CMK (cell line): ENCODE measurements at places on chromosomes 11 and 22.

DNA sequence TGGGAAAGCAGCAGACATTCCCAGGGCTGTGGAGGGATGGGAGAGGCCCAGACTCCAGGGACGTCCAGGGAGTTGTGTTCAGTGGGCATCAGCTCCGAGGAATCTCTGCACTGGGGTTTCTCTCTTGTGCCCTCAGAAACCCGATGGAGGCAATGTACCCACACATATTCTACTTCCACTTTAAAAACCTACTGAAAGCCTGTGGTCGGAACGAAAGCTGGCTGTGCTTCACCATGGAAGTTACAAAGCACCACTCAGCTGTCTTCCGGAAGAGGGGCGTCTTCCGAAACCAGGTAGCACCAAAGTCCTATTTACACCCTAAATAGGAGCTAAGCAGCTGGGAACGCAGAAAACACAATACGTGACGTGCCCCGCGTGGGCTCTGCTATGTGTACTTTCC lies 8.3 kb downstream of the APOBEC3D start:
- DNase-seq: no peak

DNA sequence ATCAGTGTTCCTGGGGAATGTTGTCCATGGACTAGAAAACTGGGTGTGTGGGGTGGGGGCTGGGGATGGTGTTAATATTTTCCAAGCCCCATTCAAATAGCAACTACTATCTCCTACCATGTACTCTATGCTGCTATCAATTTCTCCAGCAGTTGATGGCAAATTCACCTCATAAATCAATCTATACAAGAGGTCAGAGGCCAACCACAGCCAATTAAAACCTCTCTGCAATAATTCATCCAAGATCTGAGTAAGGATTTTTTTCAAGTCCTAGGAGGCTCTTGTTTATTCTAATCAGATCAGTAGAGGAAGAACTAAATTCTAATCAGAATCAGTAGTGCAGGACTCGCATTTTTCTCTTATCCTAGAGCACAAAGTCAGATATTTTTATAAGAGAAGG lies 73.4 kb upstream of the WT1 start:
- no peak for DNase-seq

- no peak for DNase-seq
Measured at GRCh38 chr11:15591112-15591537, 476.4 kb downstream of the INSC start.

DNA sequence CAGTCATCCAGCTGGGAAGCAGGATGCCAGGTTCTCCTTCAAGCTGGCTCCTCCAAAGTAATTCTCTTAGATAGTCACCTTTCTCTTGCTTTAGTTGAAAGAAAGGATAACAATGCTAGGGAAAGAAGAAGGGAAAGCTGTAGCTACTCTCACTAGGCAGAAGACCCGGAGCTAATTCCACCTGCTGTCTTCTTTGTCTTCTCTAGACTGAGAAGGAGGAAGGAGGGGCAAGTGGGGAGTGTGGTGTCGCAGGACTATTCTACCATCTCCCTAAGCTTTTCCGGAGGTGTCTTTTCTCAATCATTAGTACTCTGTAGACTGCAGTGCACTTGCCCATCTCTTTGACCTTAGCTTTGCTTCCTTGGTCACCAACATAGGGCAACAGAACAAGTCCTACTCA lies 162.8 kb downstream of the NCAM1 start:
- DNase-seq: no peak

- DNase-seq: no peak
Measured at GRCh38 chr11:121582296-121582695, 129.5 kb upstream of the SORL1-AS1 start.

- no peak for DNase-seq
Measured at GRCh38 chr22:24474221-24474620, 20.9 kb upstream of the UPB1 start.

- peak; percentile 82 for DNase-seq
Measured at GRCh38 chr22:21632237-21632895, at the start of gene CCDC116. Gene CCDC116, plus strand, starts transcription at chr22:21632760. Its CDS starts 422 bp downstream, at chr22:21633182.

DNA sequence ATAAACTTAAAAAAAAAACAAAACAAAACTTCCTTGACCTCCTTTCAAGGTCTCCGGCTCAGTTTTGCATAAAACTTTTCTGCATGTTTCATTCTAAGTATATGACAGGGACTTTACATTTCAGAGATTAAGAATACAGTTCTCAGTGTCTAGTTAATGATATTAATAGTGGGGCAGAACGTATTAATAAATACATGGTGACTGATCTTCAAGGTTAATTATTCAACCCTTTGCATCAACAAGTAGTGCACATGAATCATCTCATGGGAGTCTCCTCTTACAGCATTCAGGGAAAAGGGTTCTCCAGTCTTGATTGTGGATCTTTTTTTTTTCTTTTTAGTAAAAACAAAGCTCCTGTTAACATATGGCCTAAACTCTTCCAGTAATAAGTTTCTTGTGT lies 146.8 kb downstream of the KIRREL3 start:
- no peak for DNase-seq

DNA sequence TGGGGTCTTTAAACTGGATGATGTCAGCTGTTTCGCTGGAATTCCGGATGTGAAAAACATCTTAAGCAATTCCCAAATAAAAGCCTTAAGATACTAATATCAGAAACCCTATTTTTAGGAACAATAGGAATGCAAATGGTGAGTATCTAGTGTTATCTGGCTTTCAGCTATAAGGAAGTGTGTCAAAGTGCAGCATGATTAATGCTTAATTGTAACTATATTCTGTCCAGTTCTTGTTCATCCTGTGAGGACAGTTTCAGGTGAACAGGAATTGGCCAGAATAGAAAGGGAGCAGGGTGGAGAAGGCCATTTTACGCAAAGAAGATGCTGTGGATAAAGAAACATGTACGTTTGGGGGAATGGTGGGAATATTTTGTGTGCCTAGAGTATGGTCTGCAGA lies 108.2 kb downstream of the RASSF10 start:
- no peak for DNase-seq

DNA sequence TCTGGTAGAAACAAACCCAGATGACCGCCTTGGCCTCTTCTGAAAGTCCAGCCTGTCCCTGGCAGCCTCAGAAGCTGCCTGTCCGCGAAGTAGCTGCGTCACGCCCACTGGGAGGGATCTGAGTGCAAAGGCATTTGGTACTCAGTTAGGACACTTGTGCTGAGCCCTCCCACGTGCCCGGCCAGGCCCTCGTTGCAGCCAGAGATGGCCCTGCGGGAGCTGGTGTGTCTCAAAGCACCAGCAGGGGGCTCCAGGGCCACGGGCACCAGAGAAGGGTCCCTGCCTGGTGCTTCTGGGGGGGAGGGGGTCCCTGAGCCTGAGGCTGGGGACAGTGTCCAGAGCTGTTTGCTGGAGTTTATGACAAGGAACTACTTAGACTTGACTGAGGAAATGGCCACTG lies 5.8 kb downstream of the SELENOO start:
- DNase-seq: no peak

DNA sequence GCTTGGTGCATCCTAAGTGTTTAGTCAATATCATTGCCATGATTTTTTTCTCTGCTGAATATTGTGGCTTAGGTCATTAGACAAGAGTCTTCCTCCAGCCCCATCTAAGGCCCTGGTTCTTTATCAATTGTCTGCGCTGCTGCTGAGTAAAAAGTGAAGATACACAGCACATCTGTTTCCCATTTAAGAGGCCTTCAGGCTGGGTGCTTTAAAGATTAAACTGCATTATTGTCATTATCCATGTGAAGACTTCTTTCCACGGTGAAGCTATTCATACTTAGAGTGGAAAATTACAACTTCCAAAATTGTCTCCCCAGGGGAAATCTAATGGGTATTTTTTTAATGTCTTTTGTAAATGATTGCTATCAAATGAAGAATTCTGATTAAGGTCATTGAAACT lies 719.8 kb upstream of the LRRC4C start:
- DNase-seq: no peak

DNA sequence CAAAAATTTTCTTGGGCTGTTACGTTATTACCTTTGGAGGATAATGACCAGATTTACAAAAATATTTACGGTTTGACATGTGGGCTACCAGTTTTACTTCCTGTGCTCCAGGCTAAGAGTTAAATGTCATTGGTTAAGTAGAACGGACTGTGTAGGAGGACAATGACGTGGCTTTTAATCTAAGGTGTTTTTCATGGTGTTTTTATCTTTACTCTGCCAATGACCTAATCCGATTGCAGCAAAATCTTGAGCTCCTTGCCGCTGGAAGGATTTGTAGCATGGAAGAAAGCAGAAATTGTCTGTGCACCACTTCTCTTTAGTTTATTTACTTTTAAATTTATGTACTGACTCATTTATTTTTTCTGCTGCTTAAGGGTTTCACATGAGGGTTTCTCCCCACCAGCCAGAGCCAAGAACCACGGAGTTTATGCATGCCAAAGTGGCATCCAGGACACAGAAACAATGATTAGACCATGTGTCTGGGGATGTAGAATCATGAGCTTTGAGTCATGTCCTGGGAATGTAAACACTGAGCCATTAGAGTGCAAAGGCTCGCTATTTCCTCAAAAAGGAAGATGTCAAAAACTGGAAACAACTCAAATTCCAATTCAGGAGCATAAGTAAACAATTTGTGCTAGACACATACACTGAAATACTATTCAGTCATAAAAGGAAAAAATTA lies 1.9 kb upstream of the CARD16 start:
- DNase-seq: no peak

- no peak for DNase-seq
Measured at GRCh38 chr22:31585161-31585859, 76.7 kb downstream of the PISD start.

- DNase-seq: no peak
Measured at GRCh38 chr11:70532731-70533130, 134.4 kb downstream of the CTTN start.

GRCh38 chr11:48017105-48017830 lies 36.9 kb downstream of the PTPRJ start:
- DNase-seq: no peak

- DNase-seq: no peak
Measured at GRCh38 chr11:73381589-73381988, 5.4 kb downstream of the RELT start.

DNA sequence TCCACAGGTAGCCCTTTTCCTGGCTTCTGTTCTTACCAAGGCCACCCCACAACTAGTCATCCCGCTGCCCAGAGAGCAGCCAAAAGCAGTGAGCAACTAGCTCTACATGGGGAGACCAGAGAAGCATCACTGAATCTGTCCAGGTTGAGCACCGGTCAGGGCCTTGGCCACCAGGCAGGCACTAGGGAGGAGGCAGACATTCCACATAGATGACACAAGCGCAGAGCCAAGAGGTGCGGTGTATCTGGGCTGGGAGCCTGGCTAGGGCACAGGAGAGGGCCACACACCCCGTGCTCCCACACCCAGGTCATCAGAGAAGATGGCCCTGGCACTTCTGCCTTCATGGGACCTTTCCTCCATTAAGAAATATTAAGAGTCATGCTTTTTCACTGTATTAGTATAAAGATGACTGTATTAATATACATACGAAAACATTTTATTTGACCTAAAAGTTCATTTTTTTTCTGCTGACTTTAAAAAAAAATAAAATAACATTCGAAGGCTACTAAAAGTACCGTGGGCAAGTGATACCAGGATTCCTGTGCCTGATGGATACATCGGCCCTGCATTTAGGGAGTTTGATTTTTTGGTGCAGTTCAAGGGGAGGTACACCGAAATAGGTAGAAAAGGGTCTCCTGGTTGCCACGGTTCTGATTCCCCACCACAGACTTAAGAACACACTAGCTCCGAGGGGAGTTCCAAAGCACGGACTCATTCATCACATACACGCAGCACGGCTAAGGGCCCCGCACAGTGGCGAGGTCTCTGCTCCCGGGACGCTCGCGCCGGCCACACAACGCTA lies 1.2 kb downstream of the DGCR2 start:
- DNase-seq: no peak

- DNase-seq: no peak
Measured at GRCh38 chr11:134275534-134276395, at the start of gene GLB1L3. Gene GLB1L3, plus strand, starts transcription at chr11:134276379. Its CDS starts 362 bp downstream, at chr11:134276741.

DNA sequence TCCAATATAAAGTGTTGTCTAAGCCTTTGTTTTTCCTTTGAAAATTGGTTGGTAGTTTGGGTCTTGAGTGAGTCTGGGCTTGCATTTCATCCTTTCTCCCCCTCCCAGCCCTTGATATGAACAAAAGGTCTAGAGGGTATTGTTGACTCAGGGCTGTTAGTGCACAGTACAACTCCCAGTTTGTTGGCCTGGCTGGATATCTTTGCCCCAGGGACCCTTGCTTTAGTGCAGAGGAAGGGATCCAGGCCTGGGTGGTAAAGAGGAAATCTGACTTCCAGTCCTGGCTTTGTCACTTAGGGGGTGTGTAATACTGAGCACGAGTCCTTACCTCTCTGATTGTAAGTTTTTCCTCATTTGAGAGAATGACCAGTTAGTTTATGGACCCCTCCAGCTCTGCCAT lies 330.4 kb downstream of the TMEM135 start:
- DNase-seq: no peak

DNA sequence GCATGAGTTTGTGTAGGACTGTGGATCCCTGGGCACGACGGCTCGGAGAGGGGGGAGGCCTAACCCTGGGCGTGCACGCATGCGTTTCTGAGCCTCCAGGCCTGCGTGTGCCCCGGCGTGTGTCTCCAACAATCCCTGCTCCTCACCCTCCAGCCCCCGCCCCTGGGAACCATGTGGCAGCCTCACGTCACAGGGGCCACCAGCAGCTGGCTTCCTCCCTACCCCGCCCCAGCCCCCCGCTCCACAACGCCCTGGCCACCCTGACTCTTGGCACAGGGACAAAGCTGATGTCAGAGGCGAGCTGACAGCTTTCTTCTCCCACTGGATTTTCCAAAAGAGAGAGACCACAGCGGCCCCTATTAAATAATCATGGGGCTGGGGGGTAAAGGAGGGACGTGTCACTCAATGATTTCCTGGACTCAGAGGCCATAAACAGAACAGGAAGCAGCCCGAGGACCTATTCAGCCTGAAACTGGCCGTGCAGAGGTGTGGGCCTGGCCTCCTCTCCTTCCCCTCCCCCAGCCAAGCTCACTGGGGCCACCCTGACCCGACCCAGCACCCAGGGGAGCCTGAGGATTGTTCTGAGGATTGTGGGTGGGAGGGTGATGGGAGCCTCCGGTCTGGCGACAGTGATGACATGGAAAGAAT lies 6.8 kb upstream of the LIF start:
- DNase-seq: no peak

GRCh38 chr11:1773994-1774550 lies 10.3 kb upstream of the CTSD start:
- no peak for DNase-seq

GRCh38 chr11:110621826-110622225 lies 90.4 kb downstream of the ARHGAP20 start:
- DNase-seq: no peak

DNA sequence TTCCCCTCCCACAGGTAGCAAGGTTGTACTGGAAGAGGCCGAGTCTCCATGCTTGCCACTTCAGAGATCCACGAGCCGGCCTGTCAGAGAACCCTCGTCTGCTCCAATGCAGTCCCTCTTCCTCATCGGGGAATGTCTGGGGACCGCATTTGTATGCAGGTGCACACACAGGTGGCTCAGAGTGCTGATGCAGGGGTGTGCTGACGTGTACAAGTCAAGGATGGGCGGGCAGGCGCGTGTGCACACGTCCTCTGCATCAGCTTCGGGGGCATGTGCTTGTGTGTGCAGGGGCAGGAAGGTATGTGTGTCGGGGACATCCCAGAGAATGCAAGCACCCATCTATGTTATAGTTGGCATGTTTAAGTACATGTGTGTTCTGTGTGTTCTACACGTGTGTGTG lies 49.4 kb downstream of the ELFN2 start:
- no peak for DNase-seq

GRCh38 chr11:115607621-115608221 lies 103.5 kb upstream of the CADM1 start:
- no peak for DNase-seq

- no peak for DNase-seq
Measured at GRCh38 chr11:62573006-62573591, 592 bp downstream of the EEF1G start.

- DNase-seq: no peak
Measured at GRCh38 chr22:42799461-42800405, 57.3 kb downstream of the ARFGAP3 start.

- DNase-seq: peak; percentile 71
Measured at GRCh38 chr22:32532820-32533128, 58.2 kb downstream of the FBXO7 start.
